Stimulated activated naive CD4-positive, alpha-beta T cell (primary cell): ENCODE measurements at places on chromosomes 1 and 21.

DNA sequence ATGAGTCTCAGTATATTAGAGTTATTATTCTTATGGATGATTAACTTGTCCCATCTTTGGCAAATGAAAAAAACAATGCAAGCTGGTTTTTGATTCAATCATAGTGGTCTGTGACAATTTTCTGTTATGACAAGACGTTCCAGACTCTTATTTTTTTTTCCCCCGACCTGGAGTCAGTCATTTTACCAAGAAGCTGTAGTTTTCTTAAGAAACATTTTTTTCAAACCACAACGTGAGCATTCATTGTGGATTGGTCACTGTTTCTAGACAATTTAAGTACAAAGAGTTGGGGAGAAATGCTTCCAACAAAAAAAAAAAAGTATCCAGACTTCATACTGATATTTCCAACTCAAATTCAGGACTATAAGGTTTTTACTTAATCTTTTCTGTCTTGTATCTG, 8.0 kb upstream of the ANGPTL3 start:
- DNase-seq = no peak

DNA sequence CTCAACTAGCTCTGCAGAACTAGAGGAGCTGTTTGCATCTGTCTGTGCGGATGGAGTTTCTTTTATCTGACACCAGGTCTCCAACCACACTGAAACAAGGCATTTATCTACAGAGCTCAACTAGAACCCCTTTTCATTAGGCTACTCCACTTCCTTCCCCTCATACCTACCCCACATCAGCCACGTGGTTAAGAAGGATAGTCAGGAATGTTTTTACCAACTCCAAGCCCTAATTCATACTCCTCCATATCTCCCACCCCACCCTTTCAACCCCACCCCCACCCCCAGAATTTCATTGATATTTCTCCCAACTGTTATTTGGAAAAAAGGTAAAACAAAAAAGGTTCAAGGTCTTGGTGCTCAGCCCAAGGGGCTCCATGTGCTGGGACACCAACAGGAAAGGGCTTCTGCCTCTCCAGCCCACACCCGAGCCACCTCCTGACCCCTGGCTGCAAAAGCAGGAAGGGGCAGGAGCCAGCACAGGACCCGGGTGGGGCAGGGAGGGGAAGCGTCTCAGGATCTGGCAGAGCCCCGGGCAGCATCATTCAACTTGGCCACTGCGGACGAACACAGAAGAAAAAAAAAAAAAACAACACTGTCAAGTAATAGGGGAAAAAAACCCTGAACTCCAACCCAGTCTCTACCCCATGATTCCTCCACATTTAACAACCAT, 7.0 kb downstream of the ENSA start:
- no peak for DNase-seq

DNA sequence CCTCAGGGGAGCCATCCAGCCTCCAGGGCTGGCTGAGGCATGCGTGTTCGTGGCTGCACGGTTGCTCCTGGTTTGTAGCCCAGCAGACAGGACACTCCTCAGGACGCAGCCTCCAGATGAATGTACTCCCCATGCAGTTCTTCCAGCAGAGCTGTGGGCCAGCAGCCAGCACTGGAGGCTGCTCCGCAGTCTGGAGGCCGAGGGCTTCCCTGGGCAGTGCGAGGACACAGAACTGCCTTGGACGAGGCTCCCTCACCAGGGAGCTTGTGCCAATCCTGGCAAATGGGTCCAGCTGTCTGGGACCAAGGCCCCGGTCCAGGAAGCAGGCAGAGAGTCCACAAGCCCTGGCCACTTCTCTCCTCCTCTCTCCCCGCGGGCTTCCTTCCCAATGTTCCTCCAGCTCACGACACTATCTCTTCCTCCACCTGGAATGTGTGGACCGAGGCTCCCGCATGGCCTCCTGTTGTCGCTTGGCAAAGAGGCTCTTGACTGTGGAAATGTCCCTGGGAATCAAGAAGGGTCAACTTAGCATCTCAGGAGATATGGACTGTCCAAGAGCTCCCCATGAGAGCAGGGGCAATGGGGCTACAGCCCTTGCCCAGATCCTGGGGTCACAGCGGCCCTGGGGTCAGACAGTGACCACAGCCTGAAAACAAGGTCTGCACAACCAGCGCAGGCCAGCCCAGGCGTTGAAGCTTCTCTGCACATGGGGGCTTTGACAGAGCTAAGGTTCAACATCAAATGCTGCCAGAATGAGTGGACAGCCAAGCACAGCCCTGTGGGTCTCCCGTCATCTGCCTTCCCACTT, 5.3 kb downstream of the EDN2 start:
- DNase-seq = no peak

GRCh38 chr1:37265786-37266667, 208.4 kb upstream of the ZC3H12A start:
- DNase-seq = no peak

- no peak for DNase-seq
These were observed 261.4 kb upstream of the USP24 start for GRCh38 chr1:55476445-55477015.

DNA sequence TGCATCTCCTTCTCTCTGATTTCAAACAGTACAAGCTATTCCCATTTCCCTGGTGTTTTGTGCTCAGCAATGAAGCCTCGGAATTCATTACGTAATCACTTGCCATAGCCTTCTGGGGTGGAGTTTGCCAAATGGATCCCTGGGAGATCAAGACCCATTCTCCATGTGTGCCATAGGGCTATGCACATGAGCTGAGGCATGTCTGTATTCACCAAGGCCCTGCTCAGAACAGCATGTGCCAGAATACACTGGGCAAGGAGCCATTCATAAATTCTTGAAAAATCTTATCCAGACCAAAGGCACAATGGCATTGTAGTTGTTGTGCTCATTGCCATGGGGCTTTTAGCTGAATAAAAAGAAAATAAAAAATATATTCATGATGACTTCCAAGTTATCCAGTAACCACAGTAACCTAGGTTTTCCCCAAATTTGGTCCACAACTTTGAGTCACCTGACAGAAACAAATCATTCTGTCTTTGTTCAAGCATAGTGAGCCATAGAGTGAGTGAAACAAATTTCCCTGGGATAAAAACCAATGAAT, 53.0 kb downstream of the CRB1 start:
- DNase-seq = no peak
